ENCODE measurements at places on chromosomes 3 and 15. TPM values are rescaled to one million over a fixed set of nuclear protein-coding genes. Genes with fewer than 3 reads are reported as not detected.

The MEIS2 gene
- total RNA-seq = 4.2 TPM

The PARP14 gene
- 21.9 TPM for total RNA-seq

The DUOXA1 gene
- total RNA-seq = not detected

The ARHGEF26 gene
- total RNA-seq = 7.3 TPM

The PROS1 gene
- total RNA-seq = 19.3 TPM

The SLC22A14 gene
- under 0.01 TPM for total RNA-seq

The A4GNT gene
- not detected for total RNA-seq

The TUSC7 gene
- total RNA-seq = not detected

The ARL6 gene
- total RNA-seq = 7.3 TPM

The RBPMS2 gene
- under 0.01 TPM for total RNA-seq

The ALDH1L1 gene
- total RNA-seq = 2.6 TPM

The ECE2 gene
- not detected for total RNA-seq

The DNASE1L3 gene
- 1.0 TPM for total RNA-seq

The CACNA1D gene
- total RNA-seq = 5.7 TPM

The RBP2 gene
- not detected for total RNA-seq

The PPP4R2 gene
- total RNA-seq = 49.1 TPM

The FAM98B gene
- 25.6 TPM for total RNA-seq

The LEO1 gene
- total RNA-seq = 16.2 TPM

The SEMA7A gene
- 5.2 TPM for total RNA-seq

The BCL2A1 gene
- 1.0 TPM for total RNA-seq

The SCG5 gene
- total RNA-seq = 8.4 TPM

The SLC22A13 gene
- total RNA-seq = not detected

The SENP8 gene
- 2.1 TPM for total RNA-seq

The TBC1D23 gene
- 45.9 TPM for total RNA-seq

The TMEM266 gene
- not detected for total RNA-seq

The RARRES1 gene
- total RNA-seq = 1.6 TPM

The MESD gene
- total RNA-seq = 17.2 TPM

The TPRG1 gene
- total RNA-seq = 6.8 TPM

The LRRC28 gene
- total RNA-seq = 17.2 TPM

The COL7A1 gene
- 2.1 TPM for total RNA-seq

The IL20RB gene
- total RNA-seq = 0.52 TPM

The SLC24A5 gene
- not detected for total RNA-seq

The CCDC54 gene
- total RNA-seq = not detected

The SLC15A2 gene
- total RNA-seq = 33.4 TPM

The GOLGA8S gene
- not detected for total RNA-seq

The HSPBAP1 gene
- total RNA-seq = 8.9 TPM
